ENCODE measurements at places on chromosomes 6 and 20. TPM values are rescaled to one million over a fixed set of nuclear protein-coding genes. Genes with fewer than 3 reads are reported as not detected.

The OPRL1 gene
- total RNA-seq: 0.46 TPM

GRCh38 chr20:63124092-63124781 is 91.7 kb downstream of the YTHDF1 start:
- DNase-seq: no peak

The PRSS35 gene
- total RNA-seq: 131 TPM

- DNase-seq: no peak
These were observed 155.2 kb downstream of the NFATC2 start for GRCh38 chr20:51387125-51387875.

The UBE2C gene
- 241 TPM for total RNA-seq

All from A673 (cell line).